ENCODE measurements at places on chromosomes 6 and 20.
A peak's percentile ranks its signal among the peaks of the same experiment; 100 is the strongest.

- H3K36me3 ChIP-seq: no peaks in the 10 kb centered on the region
- DNase-seq: no peak
- H3K4me3 ChIP-seq: no peak overlapping the region
- no peak overlapping the region for H3K27ac ChIP-seq
These were observed 23.9 kb downstream of the MAP7 start for GRCh38 chr6:136526196-136526930.

DNA sequence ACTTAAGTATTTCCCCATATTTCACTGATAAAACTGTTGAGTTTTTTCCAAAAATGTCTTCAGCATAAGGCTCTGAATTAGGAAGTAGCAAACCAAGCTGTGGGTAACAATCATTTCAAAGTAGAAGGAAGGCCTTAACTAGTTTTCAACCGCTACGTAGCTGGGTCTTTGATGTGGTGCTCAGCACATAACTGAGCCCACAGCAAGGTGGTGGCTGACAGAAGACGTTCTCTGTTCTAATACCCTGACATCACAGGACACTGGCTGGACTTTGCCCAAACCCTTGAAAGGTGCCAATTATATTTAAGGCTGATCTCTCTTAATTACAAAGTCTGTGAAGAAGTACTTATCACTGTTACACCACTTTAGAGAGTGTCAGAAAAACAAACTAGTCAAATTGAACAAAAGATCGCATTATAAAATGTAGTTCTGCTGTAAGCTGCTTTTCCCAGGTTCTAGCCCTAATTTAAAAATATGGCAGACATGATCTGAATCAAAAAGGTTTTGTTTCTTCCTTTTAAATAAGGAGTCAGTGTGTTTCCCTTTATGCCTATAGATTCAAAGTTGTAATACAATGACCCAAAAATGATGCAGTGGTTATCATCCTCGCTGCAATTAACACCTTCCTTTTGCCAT, 26.7 kb downstream of the MAN1A1 start:
- no peak for DNase-seq
- H3K4me1 ChIP-seq: peaks cover 2% of the 10 kb centered on the region
- no peaks in the 10 kb centered on the region for H3K27me3 ChIP-seq
- no peak overlapping the region for H3K4me3 ChIP-seq
- no peak overlapping the region for H3K27ac ChIP-seq

DNA sequence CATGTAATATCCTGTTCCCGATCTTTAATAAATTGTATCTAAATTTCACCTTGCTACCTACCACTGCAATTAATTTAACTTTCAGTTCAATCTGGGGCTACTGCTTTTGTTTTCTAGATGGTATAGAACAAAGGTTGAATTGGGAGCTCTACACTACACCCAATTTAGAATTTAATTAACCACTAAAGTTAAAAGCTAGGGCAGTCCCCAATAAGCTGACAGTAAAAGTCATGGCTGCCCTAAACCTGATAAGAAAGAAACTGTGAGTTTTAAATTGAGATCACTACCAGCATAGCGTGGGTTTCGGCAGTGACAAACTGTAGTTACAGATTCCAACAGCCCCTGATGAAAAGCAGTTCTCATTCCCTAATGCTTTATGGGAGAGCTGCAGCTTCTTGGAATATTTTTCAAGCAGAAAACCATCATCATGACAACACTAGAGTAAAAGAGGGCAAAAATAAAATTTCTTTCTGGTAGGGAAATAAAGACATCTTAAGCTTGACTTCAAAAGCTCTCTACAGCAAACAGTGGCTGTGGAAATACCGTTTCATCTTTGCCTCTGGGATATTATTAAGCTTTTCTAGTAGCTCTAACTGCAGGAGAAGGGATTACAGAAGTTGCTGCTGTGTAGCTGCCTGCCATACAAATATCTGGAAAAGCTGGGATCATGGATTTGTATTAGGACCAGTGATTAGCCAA, 1372.1 kb downstream of the EPHA7 start:
- no peak for DNase-seq
- H3K27ac ChIP-seq: no peak overlapping the region
- H3K36me3 ChIP-seq: no peaks in the 10 kb centered on the region
- H3K4me1 ChIP-seq: no peaks in the 10 kb centered on the region
- no peak overlapping the region for H3K4me3 ChIP-seq

- no peaks in the 10 kb centered on the region for H3K27me3 ChIP-seq
- H3K27ac ChIP-seq: no peak overlapping the region
- H3K4me3 ChIP-seq: no peak overlapping the region
- DNase-seq: peak; percentile 79
- H3K36me3 ChIP-seq: no peaks in the 10 kb centered on the region
- H3K4me1 ChIP-seq: peaks cover 1% of the 10 kb centered on the region
These were observed 190.9 kb downstream of the MAFB start for GRCh38 chr20:40497899-40498691.

DNA sequence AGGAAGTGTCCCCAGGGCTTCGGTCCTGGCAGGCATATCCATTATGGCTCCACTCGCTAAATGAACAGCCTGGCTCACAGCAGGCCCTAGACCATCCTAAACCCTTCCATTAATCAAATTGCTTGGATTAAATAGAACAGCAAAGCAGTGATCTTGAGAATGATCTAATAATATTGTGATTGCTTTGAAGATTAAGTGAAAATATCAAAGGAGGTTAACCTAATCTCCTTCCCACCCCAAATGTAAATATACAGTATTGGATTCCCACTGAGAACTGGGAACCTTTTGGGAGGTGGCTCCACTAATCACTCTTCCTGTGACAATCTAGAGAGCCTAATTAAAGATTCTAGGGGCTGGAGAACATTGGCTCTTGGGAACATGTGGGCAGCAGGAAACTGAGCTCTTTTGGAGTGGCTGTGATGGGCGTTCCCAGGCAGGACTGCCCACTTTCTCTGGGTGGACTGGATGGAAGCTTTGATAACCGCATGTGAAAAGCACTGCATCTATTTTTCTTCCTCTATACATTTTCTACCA, 68.3 kb upstream of the FRMD1 start:
- H3K4me1 ChIP-seq: no peaks in the 10 kb centered on the region
- no peak overlapping the region for H3K4me3 ChIP-seq
- no peak overlapping the region for H3K27ac ChIP-seq
- no peaks in the 10 kb centered on the region for H3K36me3 ChIP-seq

- no peak overlapping the region for H3K27ac ChIP-seq
- no peaks in the 10 kb centered on the region for H3K36me3 ChIP-seq
- H3K27me3 ChIP-seq: no peaks in the 10 kb centered on the region
- H3K4me3 ChIP-seq: no peak overlapping the region
- no peak for DNase-seq
These were observed 44.1 kb downstream of the NHSL1 start for GRCh38 chr6:138454981-138455706.

- H3K27me3 ChIP-seq: no peaks in the 10 kb centered on the region
- H3K36me3 ChIP-seq: no peaks in the 10 kb centered on the region
- no peak overlapping the region for H3K4me3 ChIP-seq
- H3K4me1 ChIP-seq: no peaks in the 10 kb centered on the region
These were observed 18.6 kb upstream of the MCM3 start for GRCh38 chr6:52303178-52303577.

DNA sequence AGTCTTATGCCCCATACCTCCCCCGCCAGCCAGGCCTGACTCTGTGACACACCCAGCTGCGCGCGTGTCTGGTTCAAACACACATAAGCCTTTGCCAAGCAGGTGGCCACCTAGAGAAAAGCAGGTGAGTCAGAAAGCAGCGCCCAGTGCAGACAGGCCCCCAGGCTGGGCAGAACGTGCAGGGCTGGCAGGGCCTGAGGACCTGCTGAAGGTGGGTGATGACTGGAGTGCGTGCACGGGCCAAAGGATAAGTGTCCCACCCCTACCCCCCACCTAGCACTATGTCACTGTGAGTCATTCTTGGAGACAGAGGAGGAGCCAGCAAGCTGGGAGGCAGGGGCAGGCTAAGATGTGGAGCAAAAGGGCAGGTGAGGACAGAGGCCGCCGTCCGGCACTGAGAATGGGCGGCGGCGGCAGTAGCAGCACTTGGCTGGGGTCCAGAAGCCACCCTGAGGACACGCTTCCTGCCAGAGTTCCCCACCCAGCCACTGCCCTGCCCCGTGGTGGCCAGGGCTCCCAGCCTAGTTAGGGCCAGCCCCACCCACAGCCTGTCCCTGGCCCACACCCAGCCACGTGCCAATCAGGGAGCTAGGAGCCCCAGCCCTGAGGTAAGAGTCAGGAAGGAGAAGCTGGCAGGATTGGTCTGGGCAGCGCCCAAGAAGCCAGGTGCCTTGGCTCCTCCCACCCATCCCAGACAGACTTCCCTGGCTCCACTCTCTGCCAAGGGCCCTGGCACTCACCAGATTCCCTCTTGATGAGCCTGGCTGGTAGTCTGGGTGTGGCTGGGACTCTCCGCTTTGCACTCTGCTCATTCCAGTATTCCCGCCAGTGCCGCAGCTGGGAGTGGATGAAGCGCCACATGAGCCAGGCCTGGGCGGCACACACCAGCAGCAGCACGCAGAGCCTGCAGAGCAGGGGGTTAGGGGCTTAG, 72.7 kb downstream of the TRAM2 start:
- H3K4me1 ChIP-seq: peaks cover 6% of the 10 kb centered on the region
- peak; percentile 94 for DNase-seq
- no peaks in the 10 kb centered on the region for H3K27me3 ChIP-seq
- no peak overlapping the region for H3K4me3 ChIP-seq
- H3K27ac ChIP-seq: peak overlapping the region; percentile 60

DNA sequence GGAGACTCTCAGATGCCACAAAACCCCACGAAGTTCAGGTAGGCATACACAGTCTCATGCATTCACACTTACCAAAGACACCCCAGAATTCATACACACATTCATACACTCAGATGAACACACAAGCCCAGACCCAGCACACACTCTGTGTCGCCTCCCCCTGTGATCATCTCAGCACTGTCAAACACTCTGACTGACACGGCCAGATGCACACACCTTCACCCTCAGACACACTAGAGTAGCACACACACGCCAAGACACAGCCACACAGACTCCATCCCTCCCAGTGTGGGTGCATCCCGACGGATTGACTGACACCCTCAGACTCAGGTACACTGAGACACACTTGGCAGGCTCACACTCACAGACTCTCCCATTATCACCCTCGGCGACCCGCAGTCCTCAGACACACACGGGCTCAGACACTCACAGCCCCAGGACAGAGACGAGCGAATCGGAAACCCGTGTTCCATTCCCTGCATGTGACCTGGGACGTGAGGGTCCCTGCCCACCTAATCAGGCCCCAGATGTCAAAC, 872 bp upstream of the RIMS4 start:
- no peak overlapping the region for H3K27ac ChIP-seq
- no peak overlapping the region for H3K4me3 ChIP-seq
- H3K4me1 ChIP-seq: no peaks in the 10 kb centered on the region
- no peak for DNase-seq
- no peaks in the 10 kb centered on the region for H3K27me3 ChIP-seq

- H3K36me3 ChIP-seq: no peaks in the 10 kb centered on the region
- H3K27me3 ChIP-seq: no peaks in the 10 kb centered on the region
- H3K27ac ChIP-seq: no peak within 1 kb of the TSS
- H3K4me3 ChIP-seq: no peak within 1 kb of the TSS
These were observed at the start of gene HLA-DQA1 for GRCh38 chr6:32637219-32637880. Gene HLA-DQA1 (plus strand): TSS chr6:32637406. CDS start chr6:32637459, 53 bp downstream.

DNA sequence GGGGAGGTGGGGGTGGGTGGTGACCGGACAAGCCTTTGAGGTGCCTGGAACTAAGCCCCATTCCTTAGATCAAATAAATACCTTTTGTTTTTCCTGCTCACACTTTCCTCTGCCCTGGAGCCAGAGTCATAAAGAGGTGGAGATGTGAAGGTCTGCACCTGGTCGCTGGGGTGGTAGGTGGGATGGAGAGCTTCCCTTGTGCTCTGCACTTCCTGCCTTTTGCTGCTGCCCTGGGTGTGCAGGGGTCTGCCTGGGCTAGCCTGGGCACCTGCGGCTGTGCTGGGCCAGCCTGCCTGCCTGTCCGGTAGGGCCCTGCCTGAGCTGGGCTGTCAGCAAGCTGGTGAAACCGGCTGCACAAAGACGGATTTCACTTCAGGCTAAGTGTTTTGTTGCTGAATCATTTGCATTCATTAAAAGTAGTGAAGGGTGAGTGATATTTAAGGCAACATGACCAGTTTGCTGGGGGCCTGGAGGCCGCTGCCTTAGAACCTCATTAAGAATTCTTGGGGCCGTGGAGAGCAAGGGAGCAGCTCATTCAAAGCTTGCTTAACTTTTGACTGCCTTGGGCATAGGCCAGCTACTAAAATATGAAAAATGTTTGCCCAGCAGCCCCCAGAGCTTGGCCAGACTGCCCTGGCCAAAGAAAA, 20.5 kb downstream of the PTK7 start:
- H3K27me3 ChIP-seq: no peaks in the 10 kb centered on the region
- H3K36me3 ChIP-seq: no peaks in the 10 kb centered on the region
- peak; percentile 61 for DNase-seq
- H3K4me1 ChIP-seq: no peaks in the 10 kb centered on the region
- no peak overlapping the region for H3K27ac ChIP-seq

- H3K27me3 ChIP-seq: no peaks in the 10 kb centered on the region
- no peak for DNase-seq
- no peak overlapping the region for H3K27ac ChIP-seq
These were observed 124.9 kb downstream of the KLHL32 start for GRCh38 chr6:97049253-97050011.

GRCh38 chr6:167140589-167141474, 16.9 kb downstream of the GPR31 start:
- H3K27me3 ChIP-seq: no peaks in the 10 kb centered on the region
- H3K4me3 ChIP-seq: no peak overlapping the region
- DNase-seq: no peak
- no peaks in the 10 kb centered on the region for H3K36me3 ChIP-seq
- H3K27ac ChIP-seq: no peak overlapping the region

- H3K4me1 ChIP-seq: no peaks in the 10 kb centered on the region
- no peak overlapping the region for H3K27ac ChIP-seq
- DNase-seq: no peak
These were observed 240.4 kb upstream of the SULF2 start for GRCh38 chr20:48025661-48026060.

All from aorta (tissue), 5 donors.